ENCODE measurements at places on chromosomes 3 and 15.

DNA sequence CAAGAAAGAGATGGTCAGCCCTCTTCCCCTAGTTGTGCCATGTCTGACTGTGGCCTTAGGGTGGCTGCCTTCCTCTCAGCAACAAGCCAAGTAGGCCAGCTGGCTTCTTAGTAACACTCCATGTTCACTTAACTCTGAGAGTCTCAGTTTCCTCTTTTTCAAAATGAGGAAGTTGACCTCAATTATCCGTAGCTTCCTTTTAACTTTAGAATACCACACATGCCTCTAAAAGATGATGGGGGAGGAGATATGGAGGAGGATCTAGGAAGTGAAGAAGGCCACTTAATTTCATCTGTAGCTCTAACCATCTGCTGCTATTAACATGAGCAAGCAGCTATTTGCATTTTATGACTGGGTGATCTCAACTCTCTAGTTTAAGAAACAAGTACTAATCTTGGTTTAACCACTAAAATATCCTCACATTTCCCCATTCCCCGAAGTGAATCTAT lies 32.9 kb downstream of the CD200R1L start:
- no peak for DNase-seq

DNA sequence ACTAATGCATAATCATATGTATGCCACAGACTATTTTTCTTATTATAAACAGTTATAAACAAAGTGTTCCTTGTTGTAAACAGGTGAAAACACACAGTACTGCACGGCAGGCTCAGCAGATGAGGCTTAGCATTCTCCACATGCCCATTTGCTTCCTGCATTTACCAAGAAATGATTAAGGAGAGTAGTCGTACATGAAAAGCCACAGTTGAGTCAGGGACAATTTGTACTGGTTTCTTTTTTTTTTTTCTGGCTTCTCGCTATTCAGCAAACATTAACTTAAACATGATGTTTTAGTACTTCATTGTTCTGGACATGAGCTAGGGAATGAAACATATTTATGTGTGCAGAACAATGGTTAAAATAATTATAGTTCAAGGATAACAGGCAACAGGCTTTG lies 63.4 kb downstream of the GHSR start:
- DNase-seq, result no peak

GRCh38 chr15:45941367-45941766 lies 306.5 kb downstream of the SQOR start:
- DNase-seq, result no peak

DNA sequence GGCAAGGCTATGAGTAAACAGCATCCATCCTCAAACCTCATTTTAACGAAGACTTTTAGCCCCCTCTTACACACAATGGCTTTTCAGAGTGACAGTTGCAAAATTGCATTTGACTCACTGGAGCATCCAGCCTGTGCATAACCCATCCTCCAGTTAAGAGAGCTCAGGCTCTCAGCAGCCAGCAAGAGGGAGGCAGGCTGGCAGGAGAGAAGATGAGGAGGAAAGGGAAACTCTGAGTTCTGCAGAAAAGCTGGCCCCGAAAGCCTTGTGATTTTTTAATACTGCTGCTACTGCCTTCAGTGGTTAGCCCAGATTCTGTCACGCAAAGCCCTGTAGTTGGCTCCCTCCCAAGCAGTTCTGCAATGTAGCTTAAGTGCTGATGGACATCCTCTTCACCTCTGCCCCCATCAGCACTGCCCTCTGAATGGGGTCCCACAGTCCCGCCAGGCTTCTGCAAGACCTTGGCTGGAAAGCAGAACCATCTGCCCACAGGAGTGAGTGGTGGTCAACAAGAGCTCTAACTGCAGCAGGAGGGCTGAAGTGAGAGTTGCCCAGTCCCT lies 371.3 kb downstream of the EPHB1 start:
- no peak for DNase-seq

- DNase-seq, result no peak
These were observed 444.7 kb downstream of the MAGI1 start for GRCh38 chr3:65593780-65594752.

DNA sequence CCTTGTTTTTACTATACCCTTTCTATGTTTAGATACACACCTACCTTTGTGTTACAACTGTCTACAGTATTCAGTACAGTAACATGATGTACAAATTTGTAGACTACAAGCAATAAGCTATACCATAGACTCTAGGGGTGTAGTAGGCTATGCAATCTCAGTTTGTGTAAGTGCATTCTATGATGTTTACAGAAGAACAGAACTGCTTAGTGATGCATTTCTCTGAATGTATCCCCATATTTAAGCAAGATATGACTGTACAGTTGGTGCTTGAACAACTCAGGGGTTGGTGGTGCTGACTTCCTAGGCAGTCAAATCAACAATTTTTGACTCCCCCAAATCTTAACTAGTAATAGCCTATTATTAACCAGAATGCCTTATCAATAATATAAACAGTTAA lies 467.1 kb upstream of the TGFBR2 start:
- DNase-seq, result no peak

GRCh38 chr15:50744601-50745000 lies 20.9 kb downstream of the SPPL2A start:
- DNase-seq, result no peak

- DNase-seq, result no peak
These were observed 88.8 kb downstream of the LARS2 start for GRCh38 chr3:45477041-45477725.

DNA sequence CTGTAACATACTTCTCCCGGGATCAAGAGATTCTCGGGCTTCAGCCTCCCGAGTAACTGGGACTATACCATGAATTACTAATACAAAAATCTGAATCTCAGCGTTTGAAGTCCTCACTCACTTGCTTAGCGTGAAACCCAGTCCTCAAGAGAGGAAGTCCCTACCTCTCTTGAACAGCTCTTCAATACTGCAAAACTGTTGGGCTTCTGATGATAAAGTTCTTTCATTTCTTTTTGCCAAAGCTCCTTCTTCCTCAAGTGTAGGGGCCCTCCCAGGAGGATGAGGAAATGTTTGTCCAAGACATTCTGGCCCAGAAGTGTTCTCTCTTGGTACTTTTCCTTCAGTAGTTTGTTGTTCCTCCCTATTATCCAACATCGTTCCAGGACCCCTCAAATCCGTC lies 48.5 kb downstream of the FMN1 start:
- DNase-seq, result no peak

DNA sequence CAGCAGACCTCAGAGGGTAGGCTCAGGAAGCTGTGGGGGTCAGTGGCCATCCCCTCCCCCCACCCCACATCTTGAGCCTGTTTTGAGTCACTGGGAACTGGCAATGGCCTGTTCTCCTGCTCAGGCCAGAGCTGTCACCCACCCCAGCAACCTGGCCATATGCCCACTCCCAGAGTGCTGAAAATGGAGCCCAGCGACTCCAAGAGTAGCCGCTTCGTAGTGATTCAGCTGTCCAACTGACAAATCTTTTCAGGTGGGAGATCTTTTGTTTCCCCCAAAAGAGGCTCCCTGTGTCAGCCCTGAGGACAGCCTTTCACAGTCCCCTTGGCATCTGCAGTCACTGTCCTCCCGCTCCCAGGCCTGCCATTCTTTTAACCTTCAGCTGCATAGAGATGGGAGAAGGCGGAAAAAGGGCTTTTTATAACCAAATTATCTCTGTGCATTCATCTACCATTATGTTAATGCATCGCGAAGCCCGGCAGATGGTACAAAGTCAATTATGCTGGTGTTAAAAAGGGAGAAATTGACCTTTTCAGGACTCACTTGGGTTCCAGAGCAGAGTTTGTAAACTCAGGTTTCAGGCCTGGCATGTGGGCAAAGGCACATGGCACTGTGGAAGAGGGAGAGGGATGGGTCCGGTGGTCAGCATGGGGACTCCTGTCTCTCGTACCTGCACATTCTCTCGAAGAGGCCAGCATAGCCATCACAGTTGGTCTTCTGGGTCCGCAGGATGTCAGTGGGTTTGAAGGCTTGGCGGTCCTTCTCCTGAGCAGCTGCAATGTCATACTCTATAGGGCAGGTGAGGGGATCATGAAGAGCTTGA lies 32.1 kb downstream of the KY start:
- no peak for DNase-seq

- no peak for DNase-seq
These were observed 34.0 kb downstream of the SPTSSB start for GRCh38 chr3:161337311-161337710.

- no peak for DNase-seq
These were observed 9.9 kb downstream of the FOXL2 start for GRCh38 chr3:138936741-138937689.

- no peak for DNase-seq
These were observed 47.1 kb upstream of the MECOM start for GRCh38 chr3:169710619-169711018.

DNA sequence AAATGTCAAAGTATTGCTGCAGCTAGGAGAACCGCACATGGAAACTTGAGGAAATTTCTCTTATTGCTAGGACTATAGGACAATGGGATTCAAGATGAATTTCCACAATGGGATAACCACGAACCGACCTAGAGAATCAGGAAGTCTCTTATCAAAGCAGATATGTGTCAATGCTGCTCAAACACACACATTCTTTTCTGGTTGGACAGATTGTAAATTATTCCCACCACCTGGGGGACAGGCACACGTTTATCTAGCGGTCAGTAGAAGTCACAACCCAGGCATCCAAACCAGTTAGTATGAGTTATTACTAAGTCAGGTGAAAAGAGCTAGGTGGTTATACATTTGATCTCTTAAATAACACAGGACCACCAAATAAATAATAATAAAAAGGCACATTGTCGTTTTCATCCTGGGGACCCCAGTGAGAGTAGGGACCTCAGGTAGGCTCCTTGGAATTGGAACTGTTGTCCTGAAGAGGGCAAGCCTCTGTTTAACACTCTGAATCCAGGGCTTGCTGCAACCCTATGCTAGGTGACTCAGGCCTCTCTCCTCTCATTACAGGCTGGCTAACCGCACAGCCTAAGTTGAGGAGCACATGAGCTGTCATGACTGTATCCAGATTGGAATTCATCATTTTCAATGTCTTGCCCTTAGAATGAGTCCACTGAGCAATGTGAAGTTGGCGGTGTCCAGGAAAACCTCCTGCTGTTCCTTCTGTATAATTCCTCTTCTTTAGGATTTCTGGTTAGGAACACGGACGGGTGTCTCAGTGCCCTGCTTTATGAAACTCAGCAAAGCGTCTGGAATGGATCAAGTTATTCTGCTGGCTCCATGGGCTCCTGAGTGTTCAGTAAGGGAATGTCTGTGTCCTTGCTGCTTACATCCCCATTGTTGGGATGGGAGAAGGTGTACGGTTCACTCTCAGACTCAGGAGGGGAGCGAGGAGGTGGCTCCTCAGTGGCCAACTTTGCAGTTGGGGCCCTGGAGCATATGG lies 59.0 kb downstream of the CLEC3B start:
- DNase-seq, result no peak

DNA sequence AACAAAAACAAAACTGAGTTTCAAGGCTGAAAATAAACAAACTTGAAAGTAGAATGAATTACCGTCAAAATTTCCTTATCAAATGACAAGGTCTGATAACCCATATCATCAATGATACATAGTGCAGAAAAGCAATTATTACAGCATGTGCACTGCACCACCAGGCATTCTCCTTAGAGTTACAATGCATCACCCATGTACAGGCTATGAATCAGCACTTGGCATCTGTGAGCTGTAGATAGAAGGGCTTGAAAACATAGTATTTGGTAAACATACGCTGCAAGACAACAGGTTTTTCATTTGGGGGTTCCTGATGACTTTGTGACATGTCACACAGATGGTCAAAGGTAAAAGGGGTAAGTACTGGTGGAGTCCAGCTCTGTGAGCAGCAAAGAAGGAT lies 265.1 kb downstream of the CTNNB1 start:
- no peak for DNase-seq

DNA sequence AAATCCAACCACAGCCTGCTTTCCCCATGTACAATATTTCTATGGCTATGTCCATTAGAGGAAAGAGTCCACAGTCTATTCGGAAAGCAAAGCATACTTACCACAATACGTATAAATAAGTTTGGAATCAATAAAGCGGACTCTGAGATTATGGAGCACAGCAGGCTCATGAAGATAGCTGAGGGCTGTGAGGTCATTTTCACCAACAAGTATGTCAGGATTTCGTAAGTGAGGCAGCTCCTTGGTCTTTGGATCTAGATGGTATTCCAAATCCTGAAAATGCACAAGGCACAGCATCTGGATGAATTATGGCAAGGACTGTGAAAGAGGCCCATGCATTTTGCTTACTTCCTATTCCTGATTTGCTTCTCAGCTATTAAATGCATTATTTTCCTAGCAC lies 100.4 kb downstream of the MYO5A start:
- DNase-seq, result no peak

GRCh38 chr15:60580073-60580472 lies 101.1 kb upstream of the ICE2 start:
- DNase-seq, result no peak

GRCh38 chr15:22878103-22878502 lies 39.6 kb downstream of the NIPA2 start:
- DNase-seq, result no peak

- DNase-seq, result no peak
These were observed 123.2 kb upstream of the TBC1D5 start for GRCh38 chr3:17865631-17866030.

DNA sequence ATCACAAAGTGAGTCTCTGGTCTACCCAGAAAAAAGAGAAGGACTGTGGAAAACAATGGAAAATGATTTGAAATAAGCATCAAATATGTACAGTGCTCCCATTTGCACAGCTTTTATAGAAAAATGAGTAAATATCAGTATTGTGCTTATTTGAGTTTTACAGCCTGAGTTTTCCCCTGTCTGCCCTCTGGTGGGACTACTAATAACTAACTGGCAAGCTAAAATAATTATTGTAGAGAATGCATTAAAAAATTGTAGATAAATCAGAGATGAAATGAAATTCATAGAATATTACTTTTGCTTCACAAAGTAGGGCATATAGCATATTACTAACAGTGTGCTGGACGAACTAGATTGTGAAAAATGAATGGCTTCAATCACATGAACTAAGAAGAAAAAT lies 287.1 kb downstream of the NAALADL2 start:
- no peak for DNase-seq

DNA sequence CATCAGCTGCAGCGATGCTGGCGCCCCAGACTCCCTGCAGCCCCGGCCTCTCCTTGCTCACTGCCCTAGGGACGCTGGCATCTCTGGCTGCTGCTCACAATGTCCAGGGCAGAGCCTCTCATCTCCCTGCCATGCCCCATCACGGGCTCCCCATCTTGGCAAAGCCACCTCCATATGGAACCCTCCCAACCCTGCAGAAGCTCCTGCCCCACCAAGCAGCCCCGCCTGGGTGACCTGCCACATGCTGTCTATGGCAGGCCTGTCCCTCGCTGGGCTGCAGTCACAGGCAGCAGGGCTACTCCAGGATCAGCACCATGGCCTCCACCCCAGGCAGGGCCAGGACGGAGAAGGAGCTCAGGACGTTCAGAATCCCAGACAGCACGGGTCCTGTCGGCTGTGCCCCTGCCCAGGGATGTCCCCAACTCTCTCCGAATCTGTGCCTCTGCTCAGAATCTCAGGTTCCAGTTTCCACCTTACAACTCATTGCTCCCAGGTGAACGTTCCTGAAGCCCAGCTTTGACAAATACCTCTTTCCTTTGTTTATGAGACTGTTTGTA lies 58.4 kb downstream of the PLXNA1 start:
- no peak for DNase-seq
